Activated CD4-positive, alpha-beta memory T cell treated with anti-CD3 and anti-CD28 coated beads for 36 hours (primary cell): ENCODE measurements at places on chromosomes 6 and 20. TPM values are rescaled to one million over a fixed set of nuclear protein-coding genes. Genes with fewer than 3 reads are reported as not detected.

- no peaks in the 10 kb centered on the region for H3K4me1 ChIP-seq
- H3K27me3 ChIP-seq = peaks cover 15% of the 10 kb centered on the region
- H3K4me3 ChIP-seq = no peak overlapping the region
- no peak overlapping the region for H3K27ac ChIP-seq
- no peaks in the 10 kb centered on the region for H3K36me3 ChIP-seq
- no peak for DNase-seq
Measured at GRCh38 chr6:170106906-170107525, 183.9 kb downstream of the DLL1 start.

GRCh38 chr20:61424628-61425420, 172.8 kb downstream of the CDH4 start:
- H3K27me3 ChIP-seq = no peaks in the 10 kb centered on the region
- no peaks in the 10 kb centered on the region for H3K4me1 ChIP-seq
- H3K36me3 ChIP-seq = no peaks in the 10 kb centered on the region
- no peak overlapping the region for H3K27ac ChIP-seq

DNA sequence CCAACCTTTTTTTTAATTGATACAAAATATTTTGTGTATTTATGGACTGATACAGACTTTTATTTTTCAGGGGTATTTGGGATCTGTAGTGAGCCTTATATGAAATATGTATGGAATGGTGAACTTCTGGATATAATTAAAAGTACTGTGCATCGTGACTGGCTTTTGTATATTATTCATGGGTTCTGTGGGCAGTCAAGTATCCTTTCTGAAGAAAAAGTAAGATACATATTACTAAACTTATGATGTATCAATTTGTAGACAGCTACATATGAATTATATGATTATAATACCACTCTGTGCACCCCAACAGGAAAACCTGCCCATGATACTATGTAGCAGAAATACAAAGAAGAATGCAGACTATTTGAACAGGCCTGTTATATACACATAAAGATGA, 47.2 kb downstream of the FIG4 start:
- H3K4me3 ChIP-seq = no peak overlapping the region
- no peak for DNase-seq
- no peaks in the 10 kb centered on the region for H3K27me3 ChIP-seq
- H3K27ac ChIP-seq = no peak overlapping the region

- H3K4me3 ChIP-seq = no peak overlapping the region
- H3K36me3 ChIP-seq = no peaks in the 10 kb centered on the region
- no peaks in the 10 kb centered on the region for H3K4me1 ChIP-seq
- no peak overlapping the region for H3K27ac ChIP-seq
Measured at GRCh38 chr6:93035756-93036155, 383.6 kb downstream of the EPHA7 start.

RREB1 gene
- total RNA-seq = 13.0 TPM

NAA20 gene
- total RNA-seq = 82.6 TPM

CCR6 gene
- 7.4 TPM for total RNA-seq

LY86 gene
- total RNA-seq = 0.24 TPM

DNA sequence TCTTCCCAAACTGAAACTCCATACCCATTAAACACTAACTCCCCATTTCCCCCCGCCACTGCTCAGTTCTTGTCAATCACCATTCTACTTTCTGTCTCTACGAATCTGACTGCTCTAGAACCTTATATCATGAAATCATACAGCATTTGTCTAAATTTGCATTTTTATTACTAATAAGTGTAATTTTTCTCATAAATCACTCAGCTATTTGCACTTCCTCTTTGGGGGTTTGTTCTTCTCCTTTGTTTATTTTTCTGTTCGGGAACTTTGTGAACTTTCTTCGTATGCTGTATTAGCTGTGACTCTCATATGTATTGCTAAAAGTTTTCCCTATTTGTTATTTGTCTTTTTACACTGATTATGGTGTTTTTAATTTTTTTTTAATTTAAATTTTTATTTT, 152.2 kb downstream of the SLC16A10 start:
- no peak overlapping the region for H3K27ac ChIP-seq
- no peak overlapping the region for H3K4me3 ChIP-seq
- no peaks in the 10 kb centered on the region for H3K36me3 ChIP-seq
- H3K27me3 ChIP-seq = no peaks in the 10 kb centered on the region

DNA sequence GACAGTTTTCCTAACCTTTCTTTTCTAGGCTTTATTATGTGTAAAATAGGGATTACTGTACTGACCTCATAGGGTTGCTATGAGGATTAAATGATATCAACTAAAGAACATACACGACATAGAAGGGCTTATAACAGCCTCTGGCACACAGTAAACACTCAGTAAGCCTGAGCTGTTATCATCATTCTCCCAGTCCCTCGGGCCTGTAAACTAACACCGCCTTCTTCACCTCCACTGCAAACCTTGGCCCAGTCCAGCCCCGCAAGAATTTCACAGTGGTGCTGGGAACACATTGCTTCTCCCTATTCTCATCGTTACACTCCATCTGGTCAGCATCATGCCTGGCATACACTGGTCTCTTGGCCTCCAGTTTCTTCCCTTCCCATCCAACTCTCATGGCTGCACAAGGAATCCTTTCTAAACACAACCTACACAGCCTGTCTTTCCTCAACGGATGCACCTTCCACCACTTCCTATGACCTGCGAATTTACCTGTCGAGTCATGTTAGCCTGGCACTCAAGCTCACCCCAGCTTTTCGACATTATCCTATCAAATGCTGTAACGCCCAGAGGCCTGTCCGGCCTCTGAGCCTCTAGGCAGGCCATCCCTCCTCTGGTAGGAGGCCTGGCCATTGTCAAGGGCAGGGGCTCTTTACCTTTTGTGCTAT, 92.1 kb downstream of the FYN start:
- DNase-seq = no peak
- peak overlapping the region; percentile 81 for H3K27ac ChIP-seq
- peaks cover 95% of the 10 kb centered on the region for H3K4me1 ChIP-seq
- peak overlapping the region; percentile 53 for H3K4me3 ChIP-seq
- H3K36me3 ChIP-seq = peaks cover 49% of the 10 kb centered on the region

DNA sequence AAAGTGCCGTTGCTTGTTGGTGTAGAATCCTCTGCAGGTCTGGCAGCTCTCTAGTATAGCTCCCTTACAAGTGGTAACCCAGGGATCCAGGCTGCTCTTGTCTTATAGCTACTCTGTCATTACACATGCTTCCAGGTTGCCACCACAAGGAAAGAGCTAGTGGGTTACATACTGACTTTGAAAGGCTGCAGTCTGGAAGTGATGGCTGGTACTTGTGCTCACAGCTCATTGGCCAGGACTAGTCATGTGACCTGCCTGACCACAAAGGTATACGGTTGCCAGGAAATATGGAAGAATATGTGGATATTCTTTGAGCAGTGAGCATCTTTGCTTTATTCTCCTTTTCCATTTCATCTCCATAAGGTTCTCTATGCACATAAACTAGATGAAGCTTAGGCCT, 46.0 kb downstream of the RREB1 start:
- H3K4me3 ChIP-seq = no peak overlapping the region
- H3K36me3 ChIP-seq = peaks cover 1% of the 10 kb centered on the region
- no peaks in the 10 kb centered on the region for H3K27me3 ChIP-seq
- no peak overlapping the region for H3K27ac ChIP-seq
- H3K4me1 ChIP-seq = peaks cover 76% of the 10 kb centered on the region
- peak; percentile 42 for DNase-seq

CYP24A1 gene
- 0.92 TPM for total RNA-seq

GRCh38 chr6:163836876-163837690, 422.6 kb downstream of the QKI start:
- H3K27ac ChIP-seq = no peak overlapping the region
- no peak for DNase-seq
- peaks cover 5% of the 10 kb centered on the region for H3K27me3 ChIP-seq
- H3K36me3 ChIP-seq = no peaks in the 10 kb centered on the region
- no peak overlapping the region for H3K4me3 ChIP-seq
- no peaks in the 10 kb centered on the region for H3K4me1 ChIP-seq

ARG1 gene
- total RNA-seq = not detected

KCNK17 gene
- total RNA-seq = not detected

- peaks cover 20% of the 10 kb centered on the region for H3K36me3 ChIP-seq
- peaks cover 39% of the 10 kb centered on the region for H3K4me1 ChIP-seq
- peak; percentile 93 for DNase-seq
- H3K27me3 ChIP-seq = no peaks in the 10 kb centered on the region
Measured at GRCh38 chr6:39228992-39229767, at the start of gene KCNK5. TSS of gene KCNK5 (minus strand) at chr6:39229475. CDS start at chr6:39229111, 364 bp downstream.

TREM1 gene
- total RNA-seq = 0.17 TPM

- H3K4me3 ChIP-seq = no peak overlapping the region
- H3K36me3 ChIP-seq = peaks cover 5% of the 10 kb centered on the region
- H3K27ac ChIP-seq = no peak overlapping the region
- H3K4me1 ChIP-seq = no peaks in the 10 kb centered on the region
- no peak for DNase-seq
- peaks cover 24% of the 10 kb centered on the region for H3K27me3 ChIP-seq
Measured at GRCh38 chr6:33147807-33148666, 44.2 kb downstream of the COL11A2 start.

DNA sequence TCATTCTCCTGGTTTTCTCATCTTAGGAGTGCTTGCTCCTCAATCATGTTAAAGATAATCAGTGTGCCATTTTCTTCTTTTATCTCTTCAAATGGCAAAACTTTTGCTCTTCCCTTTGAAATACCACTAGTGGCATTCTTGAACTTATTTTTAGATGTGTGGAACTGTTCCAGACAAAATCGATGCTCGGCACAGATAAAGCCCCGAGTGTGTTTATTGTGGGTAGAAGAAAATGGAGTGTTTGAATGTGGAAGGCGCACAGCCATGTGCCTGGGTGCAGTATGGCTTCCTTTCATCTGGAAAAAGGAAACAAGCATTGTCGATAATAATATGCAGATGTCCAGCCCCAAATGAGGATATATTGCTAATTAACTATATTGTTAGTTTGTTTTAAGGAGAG, 42.4 kb downstream of the ISM1 start:
- H3K27ac ChIP-seq = no peak overlapping the region
- H3K27me3 ChIP-seq = no peaks in the 10 kb centered on the region
- H3K4me3 ChIP-seq = no peak overlapping the region

DNA sequence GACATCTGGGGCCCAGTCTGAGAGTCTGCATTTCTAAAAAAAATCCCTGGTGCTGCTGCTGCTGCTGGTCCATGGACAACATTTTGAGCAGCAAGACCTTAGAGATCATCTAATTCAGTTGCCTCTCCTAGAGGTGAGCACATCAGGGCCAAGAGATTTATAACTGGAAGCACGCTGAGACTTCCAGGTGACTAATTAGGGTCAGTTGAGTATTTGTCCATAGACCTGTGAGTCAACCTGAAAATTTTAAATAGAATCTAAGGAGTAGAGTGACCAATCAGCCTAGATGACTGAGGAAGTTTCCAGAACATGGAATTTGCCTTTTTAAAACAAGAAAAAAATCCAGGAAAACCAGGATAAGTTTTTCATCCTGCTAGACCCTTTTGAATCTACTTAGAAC, 221.4 kb downstream of the PKHD1 start:
- no peak overlapping the region for H3K4me3 ChIP-seq
- no peak overlapping the region for H3K27ac ChIP-seq
- H3K4me1 ChIP-seq = no peaks in the 10 kb centered on the region
- DNase-seq = no peak
- H3K27me3 ChIP-seq = peaks cover 7% of the 10 kb centered on the region
- H3K36me3 ChIP-seq = no peaks in the 10 kb centered on the region

GRCh38 chr20:63531686-63532448, 5.3 kb downstream of the PTK6 start:
- no peaks in the 10 kb centered on the region for H3K36me3 ChIP-seq
- H3K27ac ChIP-seq = no peak overlapping the region
- H3K4me1 ChIP-seq = peaks cover 22% of the 10 kb centered on the region
- H3K27me3 ChIP-seq = no peaks in the 10 kb centered on the region
- no peak for DNase-seq
- no peak overlapping the region for H3K4me3 ChIP-seq

TMEM151B gene
- 0.07 TPM for total RNA-seq

GRCh38 chr6:112651239-112651638, 304.1 kb downstream of the RFPL4B start:
- no peaks in the 10 kb centered on the region for H3K36me3 ChIP-seq
- no peak overlapping the region for H3K27ac ChIP-seq
- no peak for DNase-seq
- H3K27me3 ChIP-seq = no peaks in the 10 kb centered on the region
- H3K4me1 ChIP-seq = no peaks in the 10 kb centered on the region
- no peak overlapping the region for H3K4me3 ChIP-seq

FAM209B gene
- 0.93 TPM for total RNA-seq

DNA sequence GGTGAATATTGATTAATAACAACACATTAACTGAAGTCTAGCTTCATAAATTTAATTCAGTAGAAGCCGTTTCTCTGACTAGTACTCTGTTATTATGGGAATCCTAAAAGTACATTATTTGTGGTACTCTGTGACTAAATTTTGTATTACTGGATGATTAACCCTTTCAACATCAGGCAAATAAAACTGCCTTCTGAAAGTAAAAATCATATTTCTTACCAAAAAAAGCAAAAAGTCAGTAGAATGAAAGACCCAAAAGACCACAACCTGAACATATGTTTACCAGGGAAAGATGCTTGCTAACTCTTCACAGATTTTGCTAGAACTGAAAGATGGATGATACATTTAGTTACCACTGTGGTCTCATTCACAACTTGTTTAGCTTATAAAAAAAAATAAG, 73.2 kb downstream of the AHI1 start:
- H3K27me3 ChIP-seq = no peaks in the 10 kb centered on the region
- no peak overlapping the region for H3K4me3 ChIP-seq
- DNase-seq = no peak
- H3K27ac ChIP-seq = no peak overlapping the region
- H3K36me3 ChIP-seq = peaks cover 12% of the 10 kb centered on the region
- H3K4me1 ChIP-seq = peaks cover 4% of the 10 kb centered on the region

DNA sequence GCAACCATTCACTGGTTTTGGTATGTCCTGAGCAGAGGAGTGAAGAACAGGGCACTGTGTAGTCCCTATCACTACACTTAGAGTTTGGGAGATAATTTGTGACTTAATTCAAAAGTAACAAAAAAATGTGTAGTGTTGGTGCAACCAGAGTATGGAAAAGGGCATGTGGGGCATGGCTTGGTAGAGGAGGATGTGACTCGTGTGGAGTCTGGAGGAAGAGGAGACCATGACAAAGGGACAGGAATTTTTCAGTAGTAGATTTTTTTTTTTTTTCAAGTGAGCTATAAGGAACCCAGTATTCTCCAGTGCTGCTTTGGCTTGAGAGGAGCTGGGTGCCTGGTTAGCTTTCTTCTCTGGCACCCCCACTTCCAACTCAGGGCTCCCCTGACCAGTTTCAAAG, 5.1 kb downstream of the MTRES1 start:
- no peaks in the 10 kb centered on the region for H3K27me3 ChIP-seq
- no peak for DNase-seq
- H3K4me3 ChIP-seq = no peak overlapping the region
- H3K36me3 ChIP-seq = peaks cover 15% of the 10 kb centered on the region
- H3K27ac ChIP-seq = peak overlapping the region; percentile 20

DNA sequence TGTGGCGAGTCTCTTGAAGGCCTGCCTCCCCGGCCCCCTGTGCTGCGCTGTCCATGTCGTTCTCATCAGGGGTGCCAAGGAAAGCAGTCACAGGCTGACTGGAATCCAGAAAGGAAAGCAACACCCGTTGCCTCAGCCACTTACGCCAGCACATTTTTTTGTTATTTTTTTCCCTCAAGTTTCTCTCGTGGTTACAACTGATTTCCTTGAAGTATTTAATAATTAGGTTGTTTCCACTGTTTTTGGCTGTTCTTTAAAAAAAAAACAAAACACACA, 17.9 kb upstream of the SLC22A1 start:
- DNase-seq = no peak
- peaks cover 40% of the 10 kb centered on the region for H3K36me3 ChIP-seq
- no peak overlapping the region for H3K27ac ChIP-seq
- H3K4me1 ChIP-seq = peaks cover 13% of the 10 kb centered on the region
- no peak overlapping the region for H3K4me3 ChIP-seq
